ENCODE measurements at places on chromosomes 16 and 17. TPM values are rescaled to one million over a fixed set of nuclear protein-coding genes. Genes with fewer than 3 reads are reported as not detected.
A peak's percentile ranks its signal among the peaks of the same experiment; 100 is the strongest.

DNA sequence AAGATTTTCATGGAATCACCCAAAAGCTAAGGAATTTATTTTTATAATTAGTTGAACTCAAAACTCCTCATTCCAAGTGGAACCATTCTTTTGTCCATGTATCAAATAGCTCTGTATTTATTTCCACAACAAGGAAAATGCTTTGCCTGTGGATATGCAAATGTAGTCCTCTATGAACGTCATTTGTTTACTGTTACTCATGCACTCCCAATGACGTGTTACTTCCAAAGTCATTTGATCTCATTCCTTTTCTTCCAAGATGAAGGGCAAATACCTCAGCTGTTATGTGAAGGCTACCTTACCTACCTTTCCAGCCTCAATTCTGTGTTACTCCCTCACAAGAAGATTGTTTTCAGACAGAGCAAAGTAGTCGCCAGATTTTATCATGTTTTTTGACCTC is 83.7 kb downstream of the ITFG1 start:
- ATAC-seq = peak; percentile 44

The DOC2A gene
- total RNA-seq = 5.8 TPM

- ATAC-seq = no peak
Measured at GRCh38 chr17:80731323-80731722, 186.7 kb downstream of the RPTOR start.

The C17orf78 gene
- 0.41 TPM for total RNA-seq

DNA sequence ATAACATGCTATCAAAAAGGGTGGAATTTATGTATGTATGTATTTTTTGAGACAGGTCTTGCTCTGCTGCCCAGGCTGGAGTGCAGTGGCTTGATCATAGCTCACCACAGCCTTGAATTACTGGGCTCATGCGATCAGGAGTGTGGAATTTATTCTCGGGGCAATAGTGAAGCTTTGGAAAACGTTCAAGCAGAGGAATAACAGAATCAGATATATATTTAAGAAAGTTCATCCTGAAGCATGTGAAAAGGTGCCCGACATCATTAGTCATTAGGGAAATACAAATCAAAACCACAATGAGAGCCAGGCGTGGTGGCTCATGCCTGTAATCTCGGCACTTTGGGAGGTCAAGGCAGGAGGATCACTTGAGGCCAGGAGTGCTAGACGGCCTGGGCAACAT is 7.7 kb upstream of the ITGAE start:
- no peak for ATAC-seq
